ENCODE measurements at places on chromosomes 4 and X.

- DNase-seq: no peak
These were observed 549.2 kb upstream of the AMOT start for GRCh38 chrX:113389846-113390245.

- DNase-seq: no peak
These were observed 18.9 kb downstream of the FGF13 start for GRCh38 chrX:138692591-138692990.

- DNase-seq: no peak
These were observed 32.4 kb upstream of the RBPJ start for GRCh38 chr4:26288355-26288909.

GRCh38 chrX:71815121-71815905 lies 52.2 kb downstream of the CXorf49B start:
- DNase-seq: no peak

DNA sequence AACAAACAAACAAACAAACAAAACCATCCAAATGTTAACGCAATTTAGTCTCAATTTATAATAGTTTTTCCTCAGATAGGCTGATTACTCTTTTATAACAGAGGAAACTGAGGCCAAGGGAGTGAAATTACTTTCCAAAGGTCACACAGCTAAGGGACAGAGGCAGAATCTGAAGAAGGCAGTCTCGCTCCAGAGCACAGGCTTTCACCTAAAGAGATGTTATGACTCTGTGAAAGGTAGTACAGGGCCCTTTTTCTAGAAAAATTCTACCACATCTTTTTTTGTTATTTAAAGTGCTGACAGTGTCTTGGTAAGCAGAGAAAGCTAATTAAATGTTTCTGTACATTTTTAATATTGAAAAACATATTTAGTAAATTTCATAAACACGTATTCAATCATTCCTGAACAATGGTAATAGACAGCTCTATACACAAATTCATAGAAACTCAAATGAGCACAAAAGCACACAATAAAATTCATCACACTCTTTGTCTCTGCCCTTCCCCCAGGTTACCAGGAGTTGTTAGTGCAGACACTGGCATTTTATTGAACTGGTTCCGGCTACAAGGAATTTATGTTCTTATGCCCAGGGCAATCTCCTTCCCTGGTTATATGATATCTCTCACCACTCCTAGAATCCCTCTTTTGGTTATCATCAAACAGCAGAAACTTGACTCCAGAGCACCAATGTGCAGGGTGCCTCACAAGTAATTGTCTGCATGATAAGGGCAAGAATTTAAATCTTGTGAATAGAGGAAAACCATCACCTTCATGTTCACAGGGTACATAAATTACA lies 7.7 kb upstream of the APBB2 start:
- no peak for DNase-seq

- DNase-seq: no peak
These were observed 108.2 kb downstream of the PCDH7 start for GRCh38 chr4:30828264-30828926.

DNA sequence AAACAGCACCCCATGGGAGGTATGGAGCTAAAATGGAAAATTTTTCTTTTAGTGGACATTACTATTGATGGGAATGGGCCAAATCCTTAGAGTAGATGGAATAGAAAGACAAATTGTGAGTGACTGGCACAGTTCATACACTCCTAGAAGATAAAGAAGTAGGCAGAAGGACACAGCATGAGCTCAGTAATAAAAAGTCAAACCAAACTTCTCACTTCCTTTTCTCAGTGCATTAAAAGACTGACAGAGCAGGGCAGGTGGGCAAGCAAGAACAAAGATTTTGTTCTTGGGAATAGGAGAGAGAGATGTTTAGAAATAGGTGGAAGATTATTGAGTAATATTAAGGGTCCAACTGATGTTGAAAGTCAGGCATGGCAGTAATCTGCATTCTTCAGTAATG lies 132.5 kb downstream of the ATP10D start:
- DNase-seq: no peak

DNA sequence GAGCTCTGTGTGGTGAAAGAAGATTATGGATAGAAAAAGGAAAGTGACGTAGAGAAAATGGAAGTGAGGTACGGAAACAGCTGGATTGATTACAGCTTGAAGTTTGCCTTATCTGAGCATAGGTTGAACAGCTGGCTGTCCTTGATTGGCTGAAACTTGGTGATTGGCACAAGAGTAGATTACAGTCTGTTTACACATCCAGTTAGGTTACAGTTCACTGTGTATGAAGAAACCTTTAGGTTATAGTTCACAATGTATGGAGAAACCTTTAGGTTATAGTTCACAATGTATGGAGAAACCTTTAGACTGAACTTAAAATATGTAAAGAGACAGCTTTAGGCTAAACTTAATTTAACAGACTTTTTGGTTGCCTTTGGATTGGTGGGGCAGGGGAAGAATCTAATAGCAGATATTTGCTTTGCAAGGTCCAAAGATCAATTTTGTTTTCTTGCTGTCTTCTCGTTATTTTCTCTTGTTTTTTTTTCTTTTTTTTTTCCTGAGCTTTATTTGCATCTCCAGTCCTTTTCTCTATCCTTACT lies 15.6 kb upstream of the ART3 start:
- no peak for DNase-seq

DNA sequence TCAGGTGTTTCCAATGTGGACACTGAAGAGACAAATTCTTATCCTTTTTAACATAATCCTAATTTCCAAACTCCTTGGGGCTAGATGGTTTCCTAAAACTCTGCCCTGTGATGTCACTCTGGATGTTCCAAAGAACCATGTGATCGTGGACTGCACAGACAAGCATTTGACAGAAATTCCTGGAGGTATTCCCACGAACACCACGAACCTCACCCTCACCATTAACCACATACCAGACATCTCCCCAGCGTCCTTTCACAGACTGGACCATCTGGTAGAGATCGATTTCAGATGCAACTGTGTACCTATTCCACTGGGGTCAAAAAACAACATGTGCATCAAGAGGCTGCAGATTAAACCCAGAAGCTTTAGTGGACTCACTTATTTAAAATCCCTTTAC lies 18.6 kb downstream of the TLR7 start:
- DNase-seq: no peak

- no peak for DNase-seq
These were observed 2.8 kb downstream of the MXD4 start for GRCh38 chr4:2259036-2259540.

DNA sequence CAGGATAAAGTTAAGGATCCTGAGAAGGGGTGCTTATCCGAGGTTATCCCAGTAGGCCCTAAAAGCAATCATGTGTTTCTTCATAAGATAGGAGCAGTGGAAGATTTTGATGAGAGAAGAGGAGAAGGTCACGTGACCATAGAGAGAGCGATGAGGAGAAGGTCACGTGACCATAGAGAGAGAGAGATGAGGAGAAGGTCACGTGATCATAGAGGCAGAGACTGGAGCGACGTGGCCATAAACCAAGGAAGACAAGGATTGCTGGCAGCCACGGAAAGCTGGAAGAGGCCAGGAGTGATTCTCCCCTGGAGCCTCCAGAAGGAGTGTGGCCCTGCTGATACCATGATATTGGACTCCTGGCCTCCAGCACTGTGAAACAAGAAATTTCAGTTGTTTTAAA lies 38.4 kb upstream of the ZNF518B start:
- DNase-seq: no peak

DNA sequence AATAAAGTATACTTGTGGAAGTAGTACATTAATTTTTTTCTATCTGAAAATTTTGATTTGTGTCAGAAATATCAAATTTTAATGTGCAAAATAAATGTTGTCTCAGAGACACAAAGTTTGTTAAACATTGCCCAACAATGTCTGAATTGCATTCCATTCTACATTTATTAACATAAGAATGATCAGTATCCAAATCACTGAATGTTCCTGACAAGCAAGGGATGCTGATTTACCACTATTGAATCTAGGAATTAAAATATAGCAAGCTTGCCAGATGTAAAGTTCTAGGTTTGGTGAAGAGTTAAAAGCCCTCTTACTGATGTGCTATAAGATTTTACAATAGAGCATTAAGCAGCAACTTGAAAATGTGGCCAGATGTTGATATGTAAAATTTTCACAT lies 489.2 kb upstream of the CTSO start:
- no peak for DNase-seq

DNA sequence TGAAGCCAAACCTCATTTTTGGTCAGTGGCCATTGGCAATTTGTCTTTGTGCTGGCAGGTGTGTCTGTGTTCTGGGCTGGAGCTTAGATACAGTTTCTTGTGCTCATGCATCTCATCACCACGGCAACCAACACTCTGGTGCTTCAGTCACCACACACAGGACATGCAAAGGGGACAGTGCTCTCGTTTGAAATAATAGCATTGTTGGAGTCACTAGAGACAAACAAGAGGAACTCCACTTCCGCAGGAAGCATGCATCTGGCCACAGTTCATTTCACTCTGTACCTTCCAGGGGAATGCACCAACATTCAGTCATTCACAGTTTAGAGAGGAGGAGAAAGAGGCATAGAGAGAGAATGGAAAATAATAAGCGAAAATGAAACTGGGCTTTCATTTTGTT lies 267.4 kb downstream of the ANK2 start:
- DNase-seq: no peak

GRCh38 chr4:6582889-6583490 lies 8.0 kb downstream of the MAN2B2 start:
- DNase-seq: no peak

- no peak for DNase-seq
These were observed 19.0 kb downstream of the GAB1 start for GRCh38 chr4:143355540-143356217.

GRCh38 chrX:48992341-48992740 lies 9.7 kb downstream of the GRIPAP1 start:
- DNase-seq: no peak

GRCh38 chr4:41480896-41481311 lies 57.1 kb upstream of the LIMCH1 start:
- no peak for DNase-seq

DNA sequence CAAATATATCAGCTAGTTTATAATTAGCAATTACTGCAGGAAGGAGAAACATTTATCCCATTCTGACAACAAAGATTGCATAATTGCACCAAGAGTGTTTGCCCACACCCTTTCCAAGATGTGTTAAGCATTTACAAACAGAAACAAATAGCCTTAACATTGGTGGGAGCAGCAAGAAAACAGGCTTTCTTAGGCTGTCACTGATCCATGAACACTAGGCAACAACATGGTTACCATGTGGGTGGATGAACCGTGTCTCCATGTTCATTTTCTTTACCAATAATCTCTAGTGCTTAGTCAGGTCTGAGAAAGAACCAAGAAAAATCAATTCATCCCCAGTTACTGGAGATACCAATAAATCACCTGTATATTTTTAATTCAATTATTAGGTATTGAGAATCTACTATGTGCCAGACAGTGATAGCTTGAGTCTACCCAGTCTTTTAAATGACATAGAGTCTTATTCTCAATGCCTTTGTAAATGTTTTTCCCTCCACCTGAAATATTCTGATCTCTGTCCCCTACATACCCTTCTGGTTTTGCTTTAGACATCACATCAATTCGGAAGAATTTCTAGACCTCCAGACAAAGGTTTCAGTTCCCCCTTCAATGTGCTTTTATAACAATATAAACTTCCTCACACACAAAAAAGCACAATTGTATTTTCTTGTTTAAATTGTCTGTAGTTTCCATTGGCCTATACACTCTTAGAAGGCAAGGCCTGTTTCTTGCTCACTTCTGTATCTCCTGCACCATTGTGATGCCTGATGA lies 286.6 kb downstream of the PPP1R2C start:
- no peak for DNase-seq

- no peak for DNase-seq
These were observed 25.8 kb upstream of the KLHL34 start for GRCh38 chrX:21683941-21684340.

GRCh38 chrX:115939070-115939469 lies 231.5 kb upstream of the AGTR2 start:
- DNase-seq: no peak

GRCh38 chr4:128916832-128917231 lies 107.3 kb downstream of the JADE1 start:
- DNase-seq: no peak

GRCh38 chr4:90582087-90582486 lies 454.9 kb downstream of the CCSER1 start:
- DNase-seq: no peak

Data from NCI-H446 treated with DMSO at 0.1 percent for 48 hours (cell line).